ENCODE measurements at places on chromosomes 2 and 18.

GRCh38 chr2:88690591-88691338 is 708 bp upstream of the RPIA start:
- peak; percentile 16 for DNase-seq

GRCh38 chr2:62974999-62975398 is 75.6 kb upstream of the OTX1 start:
- no peak for DNase-seq

DNA sequence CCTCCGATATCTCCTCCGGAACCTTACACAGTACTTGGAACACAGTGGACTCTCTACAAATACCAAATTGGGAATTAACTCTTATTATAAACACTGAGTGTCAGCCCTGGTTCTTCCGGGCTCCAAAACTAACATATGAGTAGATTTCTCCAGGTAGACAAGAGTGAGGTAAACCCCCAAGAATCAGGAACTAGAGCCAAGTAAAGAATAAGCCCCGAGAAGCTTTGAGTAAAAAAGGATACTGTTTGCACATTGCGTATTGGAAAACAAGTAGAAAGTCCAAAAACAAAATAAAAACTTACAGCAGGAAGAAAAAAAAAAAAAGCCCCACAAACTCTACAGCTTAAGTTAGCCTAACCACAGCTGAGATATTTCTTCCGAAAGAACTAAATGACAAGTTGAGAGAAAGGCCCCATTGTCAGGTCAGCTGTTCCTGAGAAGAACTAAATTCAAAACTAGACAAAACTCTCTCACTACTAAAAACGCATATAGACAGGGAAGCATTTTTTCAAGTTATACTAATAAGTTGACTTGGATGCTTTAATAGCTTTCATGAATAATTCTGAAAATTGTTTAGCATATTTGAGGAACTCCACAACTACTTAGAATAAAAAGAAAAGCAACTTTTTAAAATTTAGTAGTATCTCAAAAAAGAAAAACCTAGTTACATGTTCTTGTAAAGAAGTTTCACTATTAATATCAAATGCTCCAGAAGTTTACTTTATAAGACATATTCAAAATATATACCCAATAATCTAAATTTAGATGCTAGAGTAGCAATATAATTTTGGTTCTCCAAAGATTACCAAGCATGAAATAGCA is 4.3 kb upstream of the HAAO start:
- DNase-seq: no peak

- no peak for DNase-seq
These were observed 20.6 kb downstream of the CHN1 start for GRCh38 chr2:174984561-174984960.

GRCh38 chr18:36191286-36191685 is 4.0 kb downstream of the MOCOS start:
- DNase-seq: no peak

DNA sequence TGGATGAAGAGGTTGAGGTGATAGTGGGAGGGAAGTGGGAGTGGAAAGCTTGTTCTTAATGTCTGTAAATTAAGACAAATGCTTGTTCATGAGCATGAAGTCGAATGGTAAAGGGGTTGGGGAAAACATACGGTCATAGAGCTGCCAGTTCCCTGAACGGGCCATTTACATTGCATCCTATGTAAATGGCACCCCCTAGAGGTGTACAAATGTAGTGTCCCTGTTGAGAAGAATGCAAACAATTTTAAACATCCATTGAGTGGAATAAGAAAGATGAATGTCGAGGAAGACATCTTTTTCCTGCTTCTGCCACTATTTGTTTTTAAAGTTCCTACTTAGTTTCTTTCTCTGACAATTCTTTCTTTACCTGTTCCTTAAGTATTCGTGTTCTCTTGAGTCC is 155.7 kb downstream of the RDH14 start:
- no peak for DNase-seq

DNA sequence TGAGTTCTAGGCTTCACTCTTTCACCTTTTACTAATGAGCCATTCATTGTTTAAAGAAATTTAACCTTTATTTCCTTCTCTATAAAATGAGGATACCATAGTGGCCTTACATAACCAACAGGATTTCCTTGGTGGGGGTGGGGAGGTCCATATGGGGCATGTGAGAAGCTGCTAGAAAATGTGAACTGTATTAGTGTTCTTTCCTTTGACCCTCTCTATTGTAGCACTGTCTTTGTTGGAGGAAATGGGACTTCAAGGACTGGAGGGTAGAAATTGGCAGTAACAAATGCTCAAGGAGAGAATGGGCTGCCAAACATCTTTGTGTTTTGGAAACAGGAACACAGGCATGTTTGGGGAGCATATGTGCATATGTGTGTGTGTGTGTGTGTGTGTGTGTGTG is 468.7 kb upstream of the ZEB2 start:
- no peak for DNase-seq

DNA sequence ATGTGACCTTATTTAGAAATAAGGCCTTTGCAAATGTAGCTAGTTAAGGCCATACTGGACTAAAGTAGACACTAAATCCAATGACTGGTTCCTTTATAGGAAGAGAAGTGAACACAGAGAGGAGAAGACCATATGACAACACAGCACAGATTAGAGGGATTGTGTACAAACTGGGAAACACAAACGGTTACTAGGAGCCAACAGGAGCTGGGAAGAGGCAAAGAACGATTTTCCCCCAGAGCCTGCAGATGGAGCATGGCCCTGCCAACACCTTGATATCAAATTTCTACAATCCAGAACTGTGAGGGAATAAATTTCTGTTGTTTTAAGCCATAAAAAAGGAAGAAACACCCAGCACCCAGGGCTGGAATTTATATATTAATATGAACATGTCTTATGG is 38.7 kb upstream of the COL5A2 start:
- DNase-seq: no peak

- DNase-seq: no peak
These were observed 42.5 kb upstream of the SCN1A start for GRCh38 chr2:166170356-166170755.

DNA sequence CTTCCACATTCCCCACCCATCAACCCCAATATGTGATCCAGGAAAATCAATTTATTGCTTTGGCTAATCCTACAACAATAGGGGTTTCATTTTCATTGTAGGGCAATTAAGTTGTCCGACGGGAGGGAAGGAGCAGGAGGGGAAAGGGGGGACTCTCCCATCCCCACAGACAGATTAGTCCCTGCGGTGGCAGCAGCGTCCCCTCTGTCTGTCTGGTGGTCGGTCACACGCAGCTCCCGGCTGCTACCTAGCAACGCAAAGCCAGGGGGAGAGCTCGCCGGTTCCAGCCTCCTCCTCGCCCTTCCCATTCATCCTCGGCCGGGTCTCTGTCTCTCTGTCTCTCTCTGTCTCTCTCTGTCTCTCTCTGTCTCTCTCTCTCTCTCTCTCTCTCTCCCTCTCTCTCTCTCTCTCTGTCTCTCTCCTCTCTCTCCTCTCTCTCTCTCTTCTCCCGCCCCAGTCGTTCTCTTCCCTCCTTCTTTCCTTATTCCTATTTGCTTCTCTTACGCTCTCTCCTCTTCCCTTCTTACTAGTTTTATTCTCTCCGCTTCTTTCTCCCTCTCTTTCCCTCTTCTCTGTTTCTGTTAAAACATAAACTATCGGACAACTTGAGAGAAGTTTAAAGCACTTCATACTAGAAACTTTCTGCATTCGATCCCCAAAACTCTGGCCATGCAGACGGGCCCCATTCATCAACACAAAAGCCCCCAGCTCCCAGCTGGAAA is 1.2 kb downstream of the LRP2 start:
- DNase-seq: no peak

DNA sequence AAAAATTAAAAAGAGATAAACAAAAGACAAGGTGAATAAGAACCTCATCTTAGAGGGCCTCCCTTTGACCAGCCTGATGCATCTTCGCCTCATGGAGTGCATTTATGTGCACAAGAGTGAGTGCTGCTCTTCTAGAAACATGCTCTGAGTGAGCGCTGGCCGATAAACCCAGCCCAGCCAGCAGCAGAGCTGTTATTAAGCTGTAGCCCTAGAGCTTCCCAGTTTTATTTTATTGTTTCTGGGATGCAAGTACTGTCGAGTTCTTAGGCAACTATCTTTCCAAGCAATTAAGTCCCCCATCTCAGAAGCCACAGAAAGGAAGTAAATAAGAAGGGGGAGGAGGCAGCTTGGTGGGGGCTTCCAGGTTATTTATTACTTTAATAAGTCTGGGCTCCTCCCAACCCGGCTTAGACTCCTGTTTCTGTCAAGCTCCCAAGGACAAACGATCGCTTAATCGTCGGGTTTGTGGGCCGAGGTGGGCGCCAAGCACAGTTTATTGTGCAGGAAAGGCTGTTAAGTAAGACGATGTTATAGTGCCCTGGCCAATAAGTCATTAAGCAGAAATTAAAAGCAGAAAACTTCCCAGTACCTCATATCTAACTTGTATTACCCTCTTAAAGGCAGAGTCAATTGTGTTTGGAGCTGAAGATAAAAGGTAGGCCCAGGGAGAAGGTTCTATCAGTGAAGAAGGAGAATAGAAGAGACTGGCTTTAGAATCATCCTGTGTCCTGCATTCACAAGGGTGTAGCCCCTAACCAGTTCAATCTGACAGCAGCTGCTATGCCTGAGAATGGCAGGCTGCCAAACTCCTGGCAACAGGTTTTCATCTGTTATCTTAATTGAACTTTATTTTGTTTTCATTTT is 176.3 kb downstream of the PIK3C3 start:
- no peak for DNase-seq

DNA sequence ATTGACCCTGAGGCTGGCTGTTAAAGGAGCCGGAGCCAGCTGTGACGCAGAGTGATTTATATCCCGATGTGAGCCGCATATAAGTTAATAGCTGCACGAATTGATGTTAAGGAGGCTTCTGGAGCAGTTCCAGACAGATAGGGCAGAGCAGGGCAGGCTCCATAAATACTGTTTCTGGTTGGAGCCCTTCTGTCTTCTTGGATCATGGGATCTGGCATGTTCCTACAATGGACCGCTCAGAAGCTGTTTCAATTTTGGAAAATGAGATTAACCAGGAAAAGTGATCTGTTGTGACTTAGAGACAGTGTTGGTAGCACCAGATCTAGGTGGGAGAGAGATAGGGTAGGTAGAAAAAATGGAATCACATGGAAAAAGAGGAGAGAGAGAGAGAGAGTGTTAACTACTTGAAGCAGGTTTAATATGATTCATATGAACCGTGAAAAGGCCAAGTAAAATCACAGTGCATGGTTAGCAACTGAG is 4.8 kb upstream of the IGFBP5 start:
- no peak for DNase-seq

- no peak for DNase-seq
These were observed 18.6 kb downstream of the WDSUB1 start for GRCh38 chr2:159267921-159268320.

GRCh38 chr18:26738706-26739105 is 126.8 kb downstream of the AQP4 start:
- DNase-seq: no peak

DNA sequence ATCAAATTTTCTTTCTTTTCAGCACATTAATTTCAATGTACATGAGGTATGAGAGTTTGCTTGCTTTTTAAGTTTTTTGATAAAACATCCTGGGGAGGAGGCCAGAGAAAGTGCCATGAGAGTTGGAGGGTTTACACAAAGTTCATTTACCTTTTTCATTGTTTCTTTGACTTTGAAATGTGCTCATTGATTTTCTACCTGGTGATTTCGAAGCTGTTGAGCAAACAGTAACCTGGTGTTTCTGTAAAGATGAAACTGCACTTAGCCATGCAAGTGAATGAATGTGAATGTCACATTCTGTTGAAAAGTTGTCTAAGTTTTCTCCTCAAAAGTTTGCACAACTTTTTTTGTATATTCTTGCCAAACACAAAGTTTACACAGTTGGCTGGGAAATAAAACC is 797.0 kb downstream of the METTL4 start:
- DNase-seq: no peak

Measured in activated gamma-delta T cell treated with anti-CD3 and anti-CD28 coated beads, Interleukin-2, amount 50 U/mL, for 16 hours (primary cell).